Left ventricle myocardium inferior (tissue), 1 donor: ENCODE measurements at places on chromosomes 2 and 18. TPM values are rescaled to one million over a fixed set of nuclear protein-coding genes. Genes with fewer than 3 reads are reported as not detected.

GRCh38 chr2:216475767-216476166 lies 22.9 kb upstream of the RPL37A start:
- peaks cover 71% of the 10 kb centered on the region for H3K36me3 ChIP-seq
- no peak overlapping the region for H3K4me3 ChIP-seq
- no peaks in the 10 kb centered on the region for H3K4me1 ChIP-seq
- no peak overlapping the region for H3K27ac ChIP-seq
- no peak for DNase-seq
- no peaks in the 10 kb centered on the region for H3K27me3 ChIP-seq

GRCh38 chr2:165624470-165624800 lies 154.9 kb downstream of the CSRNP3 start:
- no peak overlapping the region for H3K4me3 ChIP-seq
- no peak for DNase-seq
- H3K4me1 ChIP-seq = no peaks in the 10 kb centered on the region
- no peaks in the 10 kb centered on the region for H3K36me3 ChIP-seq
- no peaks in the 10 kb centered on the region for H3K27me3 ChIP-seq

DNA sequence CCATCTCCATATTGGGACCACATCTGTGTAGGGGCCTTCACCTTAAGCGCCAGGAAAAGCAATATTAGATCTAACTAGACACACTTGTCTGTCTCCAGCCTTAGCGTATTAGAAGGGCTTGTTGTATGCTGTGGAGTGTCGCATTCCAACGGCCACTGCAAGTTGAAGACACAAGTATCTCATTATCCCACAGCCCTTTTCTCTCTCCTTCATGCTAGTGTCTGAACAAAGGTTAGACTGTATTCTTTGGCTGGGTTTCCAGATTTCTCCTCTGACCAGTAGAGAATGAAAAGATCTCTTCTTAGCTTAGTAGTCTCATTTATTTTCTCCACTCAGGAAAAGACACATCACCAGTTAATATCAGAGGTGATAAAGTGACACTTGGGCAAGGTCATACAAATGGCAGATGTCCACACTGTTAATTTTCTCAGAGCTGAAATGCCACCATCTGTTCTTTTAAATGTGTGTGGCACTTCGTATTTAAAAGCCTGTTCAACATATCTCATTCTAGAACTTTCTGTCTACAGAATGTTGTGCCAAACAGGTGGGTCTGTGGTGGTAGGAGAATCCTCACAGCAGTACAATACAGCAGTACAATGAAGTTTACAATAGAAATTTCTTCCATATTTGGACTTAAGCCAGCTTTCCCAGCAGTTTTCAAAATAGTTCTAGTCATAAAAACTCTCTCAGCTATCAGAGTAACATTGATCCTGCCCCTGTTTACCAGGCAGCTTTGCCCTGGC lies 94.0 kb upstream of the ITGA6 start:
- peaks cover 23% of the 10 kb centered on the region for H3K4me1 ChIP-seq
- no peak overlapping the region for H3K27ac ChIP-seq
- no peaks in the 10 kb centered on the region for H3K36me3 ChIP-seq
- no peak overlapping the region for H3K4me3 ChIP-seq
- DNase-seq = no peak

DNA sequence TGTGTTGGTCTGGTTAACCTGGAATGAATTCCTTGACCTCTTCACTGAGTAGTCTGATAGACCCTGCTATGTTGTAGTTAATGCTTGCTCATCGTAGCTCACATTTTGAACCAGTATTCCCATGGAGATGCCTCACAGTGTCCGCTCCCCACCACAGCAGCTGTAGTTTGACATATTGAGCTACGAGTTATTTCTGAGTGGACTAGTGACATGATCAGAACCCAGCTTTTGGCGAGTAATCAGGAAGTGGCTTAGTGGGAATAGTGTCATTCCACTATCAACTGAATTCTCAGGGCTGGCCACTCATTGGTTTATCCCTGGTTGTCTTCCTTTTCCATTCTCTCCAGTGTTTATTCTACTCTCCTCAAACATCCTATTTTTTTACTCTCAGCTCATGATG lies 102.7 kb downstream of the MYO1B start:
- no peak for DNase-seq
- H3K4me1 ChIP-seq = peaks cover 39% of the 10 kb centered on the region
- no peak overlapping the region for H3K4me3 ChIP-seq

GRCh38 chr2:217366266-217366895 lies 506.5 kb upstream of the TNP1 start:
- no peak overlapping the region for H3K4me3 ChIP-seq
- no peak for DNase-seq
- no peaks in the 10 kb centered on the region for H3K27me3 ChIP-seq
- H3K4me1 ChIP-seq = peaks cover 13% of the 10 kb centered on the region
- no peak overlapping the region for H3K27ac ChIP-seq

- H3K36me3 ChIP-seq = no peaks in the 10 kb centered on the region
- H3K27me3 ChIP-seq = peaks cover 44% of the 10 kb centered on the region
- no peak for DNase-seq
- no peak overlapping the region for H3K27ac ChIP-seq
- no peak overlapping the region for H3K4me3 ChIP-seq
- H3K4me1 ChIP-seq = no peaks in the 10 kb centered on the region
These were observed 373.1 kb downstream of the CMPK2 start for GRCh38 chr2:6492573-6492972.

DNA sequence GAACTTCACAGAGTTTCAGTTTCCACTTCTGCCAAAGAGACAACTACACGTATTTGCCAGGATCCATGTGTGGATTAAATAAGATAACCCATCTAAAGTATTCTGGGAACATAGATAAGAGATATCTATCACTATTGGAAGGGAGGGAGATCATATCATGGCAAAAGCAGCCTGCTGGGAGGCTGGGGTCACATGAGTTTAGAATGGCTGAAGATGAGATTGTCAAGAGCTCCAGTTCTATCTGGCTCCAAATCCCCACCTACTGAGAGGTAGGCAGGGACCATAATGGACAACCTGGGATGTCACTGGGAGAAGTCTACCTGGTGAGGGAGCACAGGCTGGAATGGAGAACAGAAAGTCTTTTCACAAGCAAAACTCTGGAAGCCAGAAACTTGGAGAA lies 192.6 kb upstream of the ST6GAL2 start:
- H3K36me3 ChIP-seq = no peaks in the 10 kb centered on the region
- no peak overlapping the region for H3K27ac ChIP-seq
- H3K4me3 ChIP-seq = no peak overlapping the region
- no peaks in the 10 kb centered on the region for H3K4me1 ChIP-seq

RAB31 gene
- 12.0 TPM for total RNA-seq

GRCh38 chr2:94996305-94997100 lies 29.0 kb upstream of the MAL start:
- H3K4me3 ChIP-seq = no peak overlapping the region
- DNase-seq = no peak
- peaks cover 86% of the 10 kb centered on the region for H3K27me3 ChIP-seq

- no peaks in the 10 kb centered on the region for H3K27me3 ChIP-seq
- H3K36me3 ChIP-seq = no peaks in the 10 kb centered on the region
- H3K4me3 ChIP-seq = no peak overlapping the region
- H3K27ac ChIP-seq = peak overlapping the region; percentile 81
These were observed 11.3 kb downstream of the TMEM247 start for GRCh38 chr2:46490521-46491141.

- peaks cover 68% of the 10 kb centered on the region for H3K4me1 ChIP-seq
- H3K4me3 ChIP-seq = no peak overlapping the region
These were observed 26.5 kb downstream of the ACVR1 start for GRCh38 chr2:157849591-157849990.

VSNL1 gene
- 15.8 TPM for total RNA-seq

GRCh38 chr18:2846636-2847316 lies at the start of gene EMILIN2:
EMILIN2 (plus strand) TSS chr18:2847006; CDS start chr18:2847189, 183 bp downstream.
- H3K27ac ChIP-seq = peak within 1 kb of the TSS; percentile 80
- peak within 1 kb of the TSS; percentile 75 for H3K4me3 ChIP-seq
- H3K27me3 ChIP-seq = peaks cover 68% of the 10 kb centered on the region
- H3K36me3 ChIP-seq = no peaks in the 10 kb centered on the region

- H3K36me3 ChIP-seq = no peaks in the 10 kb centered on the region
- no peak overlapping the region for H3K4me3 ChIP-seq
- no peak for DNase-seq
- no peak overlapping the region for H3K27ac ChIP-seq
- peaks cover under 1% of the 10 kb centered on the region for H3K27me3 ChIP-seq
- no peaks in the 10 kb centered on the region for H3K4me1 ChIP-seq
These were observed 18.2 kb downstream of the SATB2 start for GRCh38 chr2:199439542-199439941.

DNA sequence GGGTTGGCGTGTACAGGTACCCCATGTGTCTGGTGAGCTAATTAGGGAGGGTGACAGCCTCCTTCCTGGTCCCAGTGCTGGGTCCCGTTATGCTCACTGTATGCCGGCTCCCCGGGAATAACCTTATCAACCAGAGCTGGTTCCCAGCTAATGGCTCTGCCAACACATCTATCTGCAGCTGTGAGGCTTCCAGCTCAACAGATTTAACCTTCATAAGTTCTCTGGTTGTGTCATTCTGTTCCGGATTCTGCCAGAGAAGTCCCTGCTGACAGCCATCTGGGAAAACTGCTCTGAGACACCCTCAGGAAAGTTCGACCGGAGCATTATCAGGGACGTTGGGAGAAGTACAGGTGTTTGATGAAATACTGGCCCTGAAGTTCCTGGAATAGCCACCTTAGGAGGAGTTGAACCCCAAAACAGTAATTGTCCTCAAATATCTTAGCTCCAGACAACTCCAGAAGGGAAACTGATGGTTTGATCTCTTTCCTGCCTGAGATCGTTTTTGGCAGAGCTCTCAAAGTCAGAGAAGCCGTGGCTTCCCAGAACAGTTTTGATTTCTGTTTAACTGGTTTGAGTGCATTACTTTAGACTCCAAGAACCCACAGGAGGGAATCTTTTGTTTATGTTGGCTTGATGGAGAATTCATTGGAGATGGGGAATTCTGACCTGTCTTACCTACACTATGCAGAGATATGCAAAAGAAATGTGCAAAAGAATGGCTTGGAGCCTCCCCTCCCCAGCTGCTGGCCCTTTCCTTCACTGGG lies 39.4 kb upstream of the TXNDC2 start:
- no peaks in the 10 kb centered on the region for H3K36me3 ChIP-seq
- H3K4me1 ChIP-seq = peaks cover 47% of the 10 kb centered on the region
- H3K4me3 ChIP-seq = peak overlapping the region; percentile 42
- H3K27ac ChIP-seq = peak overlapping the region; percentile 84
- DNase-seq = no peak

GRCh38 chr2:58720770-58721697 lies 479.9 kb upstream of the FANCL start:
- peaks cover 8% of the 10 kb centered on the region for H3K27me3 ChIP-seq
- no peak overlapping the region for H3K27ac ChIP-seq
- no peak for DNase-seq
- H3K4me3 ChIP-seq = no peak overlapping the region
- no peaks in the 10 kb centered on the region for H3K4me1 ChIP-seq

DNA sequence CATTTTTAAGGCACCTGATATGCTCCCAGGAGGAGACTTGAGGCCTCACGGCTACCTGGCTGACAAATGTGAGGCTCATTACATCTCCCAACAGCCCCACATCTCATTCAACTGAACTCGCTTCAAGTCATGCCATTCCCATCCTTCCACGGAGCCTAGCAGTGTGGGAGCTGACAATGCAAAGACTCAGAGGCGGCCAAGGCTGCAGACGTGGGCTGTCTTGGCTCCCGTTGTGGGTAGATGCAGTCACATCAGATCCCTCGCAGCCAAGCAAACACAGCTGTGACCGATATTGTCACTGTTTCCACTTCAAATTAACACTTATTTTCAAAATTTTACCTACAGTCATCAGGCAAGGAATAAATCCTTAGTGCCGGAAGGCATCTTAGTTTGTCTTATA lies 64.0 kb upstream of the TRIB2 start:
- H3K36me3 ChIP-seq = no peaks in the 10 kb centered on the region
- H3K27ac ChIP-seq = no peak overlapping the region
- H3K27me3 ChIP-seq = no peaks in the 10 kb centered on the region

VIT gene
- total RNA-seq = 8.5 TPM

DNA sequence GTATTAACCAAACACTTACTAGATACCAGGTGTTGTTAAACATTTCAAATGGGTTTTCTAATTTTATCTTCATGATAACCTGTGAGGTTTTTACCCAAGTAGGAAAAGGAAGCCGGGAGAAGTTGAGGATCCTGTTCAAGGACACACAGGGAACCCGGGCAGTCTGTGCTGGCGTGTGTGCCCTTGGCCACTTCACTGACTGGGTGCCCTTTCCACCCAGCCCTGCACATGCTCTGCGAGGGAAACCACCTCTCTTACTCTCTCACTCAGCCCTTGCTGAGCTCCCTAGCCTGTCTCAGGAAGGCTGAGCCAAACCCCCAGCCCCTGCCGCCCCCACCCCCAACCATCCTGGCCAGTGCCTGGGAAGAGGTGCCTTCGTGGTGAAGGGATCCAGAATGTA lies 51.8 kb downstream of the TEX44 start:
- DNase-seq = peak; percentile 36
- H3K27ac ChIP-seq = peak overlapping the region; percentile 99
- no peak overlapping the region for H3K4me3 ChIP-seq
- no peaks in the 10 kb centered on the region for H3K27me3 ChIP-seq

DNA sequence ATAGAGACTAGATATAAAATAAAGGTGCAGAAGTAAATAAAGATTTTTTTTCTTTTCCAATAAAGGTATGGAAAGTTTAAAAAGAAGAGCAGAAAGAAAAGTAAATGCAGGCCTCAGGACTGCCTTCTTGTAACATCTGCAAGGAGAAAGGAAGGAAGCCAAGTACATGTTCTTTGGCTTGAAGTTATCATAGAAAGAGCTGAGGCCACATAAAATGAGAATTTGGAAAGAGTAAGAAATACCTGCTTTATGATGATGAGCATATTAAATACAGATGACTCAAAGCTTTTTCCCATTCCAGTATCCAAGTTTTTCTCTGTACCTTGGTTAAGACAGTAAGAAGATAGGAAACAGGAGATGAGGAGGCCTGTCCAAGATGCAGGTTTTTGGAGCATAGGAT lies 25.3 kb upstream of the UBE2E3 start:
- no peaks in the 10 kb centered on the region for H3K36me3 ChIP-seq
- no peak overlapping the region for H3K27ac ChIP-seq
- no peaks in the 10 kb centered on the region for H3K27me3 ChIP-seq
- H3K4me3 ChIP-seq = no peak overlapping the region

NDC80 gene
- total RNA-seq = 0.55 TPM

GPBAR1 gene
- total RNA-seq = 1.5 TPM

KCNG2 gene
- not detected for total RNA-seq
